Breast epithelium (tissue), 4 donors: ENCODE measurements at places on chromosomes 7 and 10. TPM values are rescaled to one million over a fixed set of nuclear protein-coding genes. Genes with fewer than 3 reads are reported as not detected.

Gene BLVRA
- total RNA-seq, result 62.9 TPM

Gene IGFBP1
- total RNA-seq, result not detected

Gene ADGRA1
- total RNA-seq, result 0.33 TPM

Gene PILRB
- 33.8 TPM for total RNA-seq

- peak; percentile 12 for DNase-seq
Measured at GRCh38 chr10:86287966-86288579, 78.5 kb downstream of the GRID1 start.

GRCh38 chr10:13959443-13960359, 371.0 kb downstream of the FRMD4A start:
- DNase-seq, result no peak

DNA sequence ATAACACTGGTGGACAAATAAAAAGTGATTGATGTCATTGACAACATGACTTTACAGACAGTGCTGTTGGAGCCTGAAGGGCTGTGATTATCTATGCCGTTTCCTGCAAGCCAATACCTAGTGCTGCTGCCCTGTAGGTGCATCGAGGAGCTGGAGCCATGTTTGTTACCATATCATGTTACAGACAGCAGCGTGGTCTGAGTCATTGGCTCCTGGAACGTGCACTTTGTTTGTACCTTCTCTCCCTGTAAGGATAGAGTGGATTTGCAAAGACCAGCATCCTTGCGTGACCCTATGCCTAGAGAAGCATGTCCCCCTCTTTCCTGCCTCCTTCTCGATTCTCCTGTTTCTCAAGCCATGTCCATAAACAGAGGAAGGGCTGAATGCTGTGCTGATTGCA, 597.2 kb downstream of the TYW1 start:
- DNase-seq, result no peak

GRCh38 chr7:95608359-95609173, 12.2 kb upstream of the PDK4 start:
- peak; percentile 93 for DNase-seq

DNA sequence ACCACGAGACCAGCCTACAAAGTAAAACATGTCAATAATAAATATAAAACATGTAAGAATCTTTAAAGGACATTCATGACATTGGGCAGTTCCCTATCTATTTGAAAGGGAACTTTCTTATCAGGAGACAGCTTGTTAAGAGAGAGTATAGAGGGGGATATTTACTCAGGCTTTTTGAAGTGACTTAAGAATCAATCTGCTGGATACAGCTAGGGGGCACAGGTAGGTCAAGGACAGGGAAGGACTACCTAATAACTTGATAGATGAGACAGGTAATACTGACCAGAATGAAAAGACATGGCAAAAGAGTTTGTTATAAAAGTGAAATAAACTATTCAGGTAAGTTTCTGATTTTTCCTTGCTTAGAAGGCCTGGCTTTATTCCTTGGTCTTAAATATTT, 21.8 kb upstream of the LRRD1 start:
- DNase-seq, result no peak

DNA sequence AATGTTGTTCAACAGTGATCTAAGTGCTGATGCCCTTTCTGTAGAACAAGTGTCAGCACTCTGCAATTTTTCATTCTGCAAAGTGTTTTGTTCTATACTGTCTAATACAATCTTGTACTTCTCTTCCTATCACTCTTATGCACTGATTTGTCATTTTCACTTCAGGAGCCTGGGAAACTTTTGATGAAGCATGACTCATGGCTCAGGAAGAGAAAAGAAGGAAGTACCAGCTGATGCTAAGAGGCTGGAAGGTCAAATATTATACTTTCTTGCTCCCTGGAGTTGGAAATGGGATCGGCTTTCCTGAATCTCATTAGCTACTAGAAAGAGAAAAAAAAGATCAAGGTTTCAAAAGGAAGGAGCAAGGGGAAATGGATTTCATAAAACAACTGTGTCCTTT, 45.8 kb downstream of the DGKI start:
- no peak for DNase-seq

- no peak for DNase-seq
Measured at GRCh38 chr10:111122127-111122526, 45.3 kb downstream of the ADRA2A start.

DNA sequence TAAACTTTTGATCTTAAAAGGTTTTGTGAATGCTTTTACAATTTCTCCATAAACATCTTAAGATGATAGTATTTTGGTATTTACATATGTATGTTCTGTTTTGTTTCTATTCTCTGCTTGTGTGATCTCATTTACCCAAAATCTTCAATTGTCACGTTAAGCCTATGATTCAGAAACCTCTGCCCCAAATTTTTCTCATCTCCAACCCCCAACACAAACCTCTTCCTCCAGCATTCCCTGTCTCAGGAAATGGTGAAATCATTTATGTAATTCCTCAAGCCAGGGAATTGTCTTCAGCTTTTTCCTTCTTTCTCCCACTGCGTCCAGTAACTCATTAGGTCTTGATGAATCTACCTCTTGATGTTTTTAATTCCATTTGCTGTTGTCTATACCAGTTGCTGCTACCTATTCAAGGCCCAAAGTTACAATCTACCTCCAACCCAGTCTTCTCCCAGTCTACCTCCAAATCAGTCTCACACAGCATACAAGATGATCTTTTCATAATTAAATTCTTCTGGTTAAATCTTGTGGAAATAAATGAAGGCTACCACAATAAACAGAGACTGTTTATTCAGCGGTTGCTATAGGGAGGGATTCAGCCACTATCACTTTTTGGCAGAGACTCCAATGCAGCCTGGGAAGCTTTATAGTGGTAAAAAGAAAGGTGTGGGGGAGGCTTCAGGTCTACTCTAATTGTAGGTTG, 5.8 kb downstream of the CFAP69 start:
- no peak for DNase-seq

DNA sequence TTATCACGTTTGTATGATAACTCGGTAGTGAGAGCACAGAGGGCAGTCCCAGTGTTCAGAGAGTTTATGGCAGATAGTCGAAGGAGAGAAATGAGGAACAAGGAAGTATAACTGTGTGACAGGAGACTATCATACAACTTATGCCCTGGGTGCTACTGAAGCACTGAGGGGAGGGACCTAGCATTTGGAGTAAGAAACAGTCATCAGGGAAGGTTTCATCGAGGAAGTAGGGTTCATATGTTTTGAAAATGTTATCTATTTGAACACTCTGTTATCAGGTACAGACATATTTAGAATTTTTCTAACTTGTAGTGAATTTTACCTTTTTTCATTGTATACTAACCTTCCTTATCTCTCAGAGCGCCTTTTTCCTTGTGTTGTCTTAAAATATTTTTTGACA, 1214.4 kb upstream of the C7orf33 start:
- no peak for DNase-seq

- no peak for DNase-seq
Measured at GRCh38 chr7:130987092-130987491, 253.1 kb upstream of the KLF14 start.

DNA sequence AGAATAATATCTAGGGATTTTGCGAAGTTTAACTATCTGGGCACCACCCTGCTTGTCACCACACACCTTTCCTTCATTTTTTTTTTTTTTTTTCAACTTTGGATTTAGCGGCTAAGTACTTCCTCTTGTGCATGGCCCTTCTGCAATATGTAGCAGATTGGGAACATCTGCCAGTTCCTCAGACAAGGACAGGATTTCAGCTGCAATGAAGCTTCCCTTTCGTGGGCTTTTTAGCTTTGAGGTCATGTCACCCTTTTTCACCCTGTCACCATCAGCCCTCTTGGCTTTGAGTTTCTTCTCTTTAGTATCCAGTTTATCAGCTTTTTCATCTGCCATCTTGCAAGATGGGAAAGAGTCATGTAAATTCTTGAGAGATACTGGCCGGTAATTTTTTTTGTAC, 81.6 kb upstream of the ETV1 start:
- no peak for DNase-seq

DNA sequence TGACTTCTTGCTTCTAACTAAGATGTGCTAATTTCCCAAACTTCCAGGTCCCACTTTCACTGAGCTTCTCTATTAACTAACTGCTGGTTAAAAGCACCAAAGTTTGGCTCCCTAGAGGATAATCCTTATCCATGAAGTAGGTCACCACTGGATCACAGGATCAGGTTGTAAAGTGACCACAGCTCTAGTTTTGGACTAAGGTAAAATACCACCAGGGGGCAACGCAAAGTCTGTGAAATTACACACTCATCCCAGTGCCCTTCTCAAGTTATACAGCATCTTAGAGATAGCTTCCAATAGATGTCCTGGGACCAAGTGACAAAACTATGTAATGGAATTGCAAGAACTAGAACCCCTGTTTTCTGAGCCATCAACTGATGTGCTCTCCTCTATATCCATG, 116.4 kb upstream of the ASAH2 start:
- DNase-seq, result no peak

GRCh38 chr10:114499630-114500190, 95.4 kb upstream of the AFAP1L2 start:
- DNase-seq, result no peak

DNA sequence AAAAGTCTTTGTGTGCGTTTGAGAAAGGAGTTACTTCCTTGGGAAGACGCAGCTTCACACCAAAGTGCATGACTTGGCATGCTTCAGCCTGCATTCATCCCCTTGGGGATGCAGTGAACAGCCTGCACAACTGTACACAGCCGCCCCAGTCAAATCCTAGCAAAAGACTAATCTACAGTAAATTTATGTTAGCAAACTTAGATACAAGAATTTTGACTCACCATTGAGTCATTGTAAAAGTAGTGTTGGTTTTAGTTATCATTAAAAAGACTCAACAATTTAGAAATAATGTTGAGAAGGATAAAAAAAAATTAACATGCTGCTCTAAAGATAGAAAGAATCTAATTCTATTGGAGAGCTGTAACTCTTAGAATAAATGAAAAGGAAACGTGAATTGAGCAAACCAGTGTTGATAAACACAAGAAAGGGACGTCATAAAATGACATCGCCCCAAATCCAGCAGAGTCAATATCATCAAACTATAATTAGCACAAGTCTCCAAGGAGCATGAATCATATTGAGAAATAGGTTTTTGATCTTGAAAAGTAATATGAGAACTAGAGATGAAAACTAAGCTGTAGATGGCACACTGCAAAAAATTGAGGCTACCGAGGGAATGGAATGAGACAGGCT, 11.9 kb upstream of the OPTN start:
- DNase-seq, result no peak
